ENCODE measurements at places on chromosomes 1 and 21.

DNA sequence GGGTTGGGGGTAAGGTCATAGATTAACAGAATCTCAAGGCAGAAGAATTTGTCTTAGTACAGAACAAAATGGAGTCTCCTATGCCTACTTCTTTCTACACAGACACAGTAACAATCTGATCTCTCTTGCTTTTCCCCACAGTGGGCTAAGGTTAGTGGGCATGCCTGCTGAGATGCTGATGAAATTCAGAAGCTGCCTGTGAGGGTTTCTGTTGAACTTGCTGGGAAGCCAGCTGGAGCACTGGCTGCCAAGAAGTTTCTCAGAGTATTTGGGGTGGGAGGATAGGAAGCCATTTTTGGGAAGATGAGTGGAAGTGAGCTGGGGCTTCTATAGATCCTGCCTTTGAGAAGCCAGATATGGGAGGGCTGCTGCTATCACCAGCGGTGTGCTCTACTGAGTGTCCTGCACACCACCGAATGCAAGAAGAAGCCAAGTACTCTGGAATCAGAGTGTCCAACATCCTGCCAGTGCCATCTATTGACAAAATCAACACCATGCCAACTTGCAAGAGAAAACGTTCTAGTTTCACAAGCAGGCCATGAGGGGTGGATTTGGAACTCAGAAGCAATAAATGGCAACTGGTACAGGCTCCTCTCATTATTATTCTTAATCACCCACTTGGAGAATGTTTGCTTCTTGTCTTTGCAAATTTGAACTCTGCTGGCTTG is 102.7 kb downstream of the PTPRU start:
- no peak for DNase-seq

- DNase-seq = no peak
Observed at GRCh38 chr1:169155675-169156074, 49.2 kb downstream of the ATP1B1 start.

- DNase-seq = no peak
Observed at GRCh38 chr1:119084798-119085197, 55.7 kb downstream of the WARS2 start.

DNA sequence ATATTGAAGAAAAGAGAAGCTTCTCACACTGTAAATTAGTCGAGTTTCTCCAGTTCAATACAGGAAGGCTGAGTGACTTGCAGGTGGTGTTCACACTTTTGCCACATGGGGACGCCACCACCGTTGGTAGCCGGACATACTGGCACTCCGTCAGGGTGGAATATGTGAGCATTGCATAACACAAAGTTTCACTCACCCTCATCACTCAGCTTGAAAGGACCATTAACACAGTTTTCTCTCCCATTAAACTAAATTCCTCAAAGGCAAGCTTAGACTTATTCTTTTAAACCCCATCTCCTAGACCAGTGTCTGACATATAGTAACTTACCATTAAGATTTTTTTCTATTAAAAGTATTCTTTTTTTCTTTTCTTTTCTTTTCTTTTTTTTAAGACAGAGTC is 105.3 kb upstream of the SERBP1 start:
- DNase-seq = peak; percentile 25

GRCh38 chr1:7693662-7694061 is 77.4 kb upstream of the VAMP3 start:
- DNase-seq = no peak

DNA sequence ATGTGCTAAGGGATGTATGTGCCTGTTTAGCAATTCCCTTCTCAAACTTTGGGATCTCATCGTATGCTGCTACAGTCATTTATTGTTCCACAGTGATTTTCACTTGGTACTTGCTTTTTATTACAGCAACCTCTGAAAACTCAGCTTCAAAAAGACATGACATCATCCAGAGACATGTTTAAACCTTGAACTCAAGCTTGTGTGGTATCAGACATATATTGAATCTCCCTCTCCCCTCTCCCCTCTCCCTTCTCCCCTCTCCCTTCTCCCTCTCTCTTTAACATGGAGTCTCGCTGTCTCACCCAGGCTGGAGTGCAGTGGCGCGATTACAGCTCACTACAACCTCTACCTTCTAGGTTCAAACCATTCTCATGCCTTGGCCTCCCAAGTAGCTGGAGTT is 19.5 kb upstream of the TUT4 start:
- DNase-seq = no peak

- no peak for DNase-seq
Observed at GRCh38 chr1:92509619-92510018, 22.9 kb upstream of the GFI1 start.

DNA sequence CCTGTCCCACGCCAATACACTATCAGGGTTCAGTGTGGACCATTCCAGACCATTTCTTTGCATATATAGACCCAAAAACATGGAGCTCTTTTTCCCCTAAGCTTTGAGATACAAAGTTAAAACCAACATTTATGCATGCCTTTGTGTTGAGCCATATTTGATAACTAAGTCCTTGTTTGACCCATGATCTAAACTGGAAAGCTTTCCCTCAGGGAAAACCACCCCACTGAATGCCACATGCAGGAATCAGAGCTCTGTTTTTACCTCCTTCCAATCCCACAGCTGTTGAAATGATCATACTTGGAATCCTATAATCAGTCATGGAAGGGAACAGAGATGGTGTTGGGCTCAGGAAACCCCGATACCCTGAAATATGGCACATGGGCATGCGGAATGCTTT is 14.8 kb upstream of the SLC45A1 start:
- DNase-seq = no peak

GRCh38 chr1:41874903-41875411 is 43.8 kb downstream of the HIVEP3 start:
- no peak for DNase-seq

DNA sequence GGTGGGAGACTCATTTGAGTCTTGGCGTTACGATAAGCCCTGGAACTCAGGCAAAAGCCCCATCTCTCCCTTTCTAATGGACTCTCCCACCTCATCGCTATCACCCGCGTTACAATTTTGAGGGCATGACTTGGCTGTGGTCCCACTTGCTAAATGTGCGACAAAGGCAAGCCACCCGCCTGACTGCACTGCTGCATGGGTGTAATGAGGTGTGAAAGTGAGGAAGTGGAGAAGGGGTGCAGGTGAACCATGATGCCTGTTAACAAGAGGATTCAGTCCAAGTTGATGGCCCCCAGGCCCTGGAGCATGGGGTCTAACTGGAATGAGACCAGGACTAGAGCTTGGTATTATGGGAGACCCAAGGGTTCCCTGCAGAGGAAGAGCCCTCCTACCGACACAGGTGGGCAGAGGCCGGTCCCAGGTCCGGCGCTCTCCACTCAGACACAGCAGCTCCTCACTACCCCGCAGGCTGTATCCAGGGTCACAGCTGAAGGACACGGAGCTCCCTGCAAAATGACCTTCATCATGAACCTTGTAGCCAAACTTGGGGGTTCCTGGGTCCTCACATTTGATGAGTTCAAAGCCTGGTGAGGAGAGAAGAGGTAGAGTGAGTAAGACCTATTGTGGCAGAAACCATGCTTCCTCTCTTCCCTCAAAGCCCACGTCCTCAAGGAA is 165.4 kb upstream of the HMGB4 start:
- peak; percentile 31 for DNase-seq

- no peak for DNase-seq
Observed at GRCh38 chr1:3902111-3902511, 2.0 kb upstream of the C1orf174 start.

GRCh38 chr1:44014365-44015104 is 16.7 kb downstream of the SLC6A9 start:
- no peak for DNase-seq

- no peak for DNase-seq
Observed at GRCh38 chr21:26952374-26953066, 14.4 kb downstream of the ADAMTS5 start.

DNA sequence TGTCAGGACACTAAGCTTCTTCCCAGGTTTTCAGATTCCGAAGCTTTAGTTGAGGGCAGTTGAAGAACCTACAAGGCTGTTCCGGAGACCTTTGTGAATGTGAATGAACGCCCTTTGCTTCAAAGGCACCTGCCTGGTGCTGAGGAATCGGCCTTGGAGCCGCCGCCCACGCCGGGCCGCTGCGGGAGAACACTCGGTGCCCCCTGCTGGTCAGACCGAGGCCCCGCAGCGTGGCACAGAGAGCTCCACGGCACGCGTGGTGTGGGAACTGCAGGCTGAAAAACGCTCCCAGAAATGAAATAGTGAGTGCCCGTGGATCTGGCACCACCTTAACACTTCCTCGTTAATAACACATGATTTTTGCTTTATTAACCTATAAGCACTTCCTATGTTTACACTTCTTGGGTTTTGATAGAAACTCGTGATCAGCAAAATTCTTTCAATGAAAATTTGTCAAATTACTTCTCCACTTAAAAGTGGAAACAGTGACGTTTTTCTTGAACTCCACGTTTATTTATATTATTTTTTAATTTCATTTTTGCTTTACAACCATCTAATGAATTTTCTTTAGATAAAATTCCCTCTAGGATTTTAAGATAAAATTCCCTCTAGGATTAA is 460.6 kb downstream of the DSCAM start:
- peak; percentile 64 for DNase-seq

DNA sequence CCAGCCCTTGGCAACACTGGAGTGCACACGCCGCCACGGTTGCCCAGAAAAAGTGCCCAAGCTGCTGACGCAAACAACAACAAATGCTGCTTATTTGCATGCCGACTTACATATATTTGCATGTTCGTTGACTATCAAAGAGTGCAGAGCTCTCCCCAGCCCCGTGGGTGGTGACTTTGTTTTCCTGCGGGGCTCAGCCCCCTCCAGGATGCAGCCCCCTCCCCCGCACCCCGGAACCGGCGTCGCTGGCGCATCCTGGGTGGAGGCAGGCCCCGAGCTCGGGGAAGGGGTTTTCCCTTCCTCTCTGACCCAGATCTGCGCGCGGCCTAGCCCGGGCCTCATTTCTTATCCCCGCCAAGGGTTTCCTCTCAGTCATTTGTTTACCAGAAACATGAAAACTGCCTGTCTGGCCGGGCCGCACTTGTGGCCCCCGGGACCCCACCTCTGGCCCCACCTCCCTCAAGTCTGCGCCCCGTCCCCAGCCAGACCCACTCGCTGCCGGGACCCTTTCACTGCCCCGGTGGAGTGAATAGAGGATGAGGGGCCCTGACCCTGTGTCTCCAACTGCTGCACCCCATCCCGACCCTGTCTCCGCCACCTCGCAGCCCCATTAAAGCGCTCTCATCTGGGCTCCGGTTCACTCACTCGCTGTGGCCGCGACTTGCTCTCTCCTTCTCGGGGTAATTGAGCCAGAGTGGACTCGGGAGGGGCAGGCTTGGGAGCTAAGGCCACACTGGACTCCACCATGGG is 5.5 kb downstream of the TNFRSF25 start:
- no peak for DNase-seq

GRCh38 chr1:42737257-42737656 is 2.8 kb downstream of the CLDN19 start:
- DNase-seq = no peak

- DNase-seq = no peak
Observed at GRCh38 chr1:112557385-112557784, 48.6 kb downstream of the WNT2B start.

GRCh38 chr1:204260601-204261197 is 46.9 kb upstream of the GOLT1A start:
- DNase-seq = no peak

DNA sequence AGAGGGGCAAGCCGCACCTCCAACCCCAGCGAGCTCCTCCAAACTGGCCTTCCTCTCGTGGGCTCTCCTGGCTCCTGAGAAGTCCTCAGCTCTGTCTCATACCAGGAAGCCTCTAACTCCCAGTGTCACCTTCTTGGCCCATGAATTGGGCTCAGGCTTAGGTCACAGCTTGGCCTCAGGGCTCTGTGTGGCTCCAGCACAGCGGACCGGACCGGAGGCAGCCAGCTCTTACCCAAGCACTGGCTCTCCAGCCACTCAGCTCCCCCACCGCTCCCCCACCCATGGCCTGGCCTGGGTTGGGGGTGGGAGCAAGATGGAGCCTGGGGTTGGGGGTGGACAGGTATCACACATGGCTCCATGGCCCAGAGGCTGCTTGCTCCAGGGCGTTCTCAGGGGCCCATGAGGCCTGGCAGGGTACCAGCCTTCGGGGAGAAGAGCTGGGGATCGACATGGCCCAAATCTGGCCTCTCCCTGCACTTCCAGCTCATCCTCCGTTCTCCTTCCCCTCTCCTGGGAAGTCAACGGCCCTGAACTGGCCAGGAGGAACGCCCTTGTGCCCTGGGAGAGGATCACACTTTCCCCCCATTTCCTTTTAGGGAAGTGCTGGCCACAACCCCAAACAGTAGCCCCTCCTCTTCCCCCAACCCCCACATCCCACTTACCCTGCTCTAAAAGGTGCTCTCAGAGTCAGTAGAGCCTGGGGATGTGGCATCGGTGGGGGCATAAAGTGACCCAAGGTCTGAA is 97.5 kb downstream of the CASZ1 start:
- DNase-seq = no peak

GRCh38 chr21:45572783-45573451 is 30.7 kb upstream of the SLC19A1 start:
- DNase-seq = no peak

DNA sequence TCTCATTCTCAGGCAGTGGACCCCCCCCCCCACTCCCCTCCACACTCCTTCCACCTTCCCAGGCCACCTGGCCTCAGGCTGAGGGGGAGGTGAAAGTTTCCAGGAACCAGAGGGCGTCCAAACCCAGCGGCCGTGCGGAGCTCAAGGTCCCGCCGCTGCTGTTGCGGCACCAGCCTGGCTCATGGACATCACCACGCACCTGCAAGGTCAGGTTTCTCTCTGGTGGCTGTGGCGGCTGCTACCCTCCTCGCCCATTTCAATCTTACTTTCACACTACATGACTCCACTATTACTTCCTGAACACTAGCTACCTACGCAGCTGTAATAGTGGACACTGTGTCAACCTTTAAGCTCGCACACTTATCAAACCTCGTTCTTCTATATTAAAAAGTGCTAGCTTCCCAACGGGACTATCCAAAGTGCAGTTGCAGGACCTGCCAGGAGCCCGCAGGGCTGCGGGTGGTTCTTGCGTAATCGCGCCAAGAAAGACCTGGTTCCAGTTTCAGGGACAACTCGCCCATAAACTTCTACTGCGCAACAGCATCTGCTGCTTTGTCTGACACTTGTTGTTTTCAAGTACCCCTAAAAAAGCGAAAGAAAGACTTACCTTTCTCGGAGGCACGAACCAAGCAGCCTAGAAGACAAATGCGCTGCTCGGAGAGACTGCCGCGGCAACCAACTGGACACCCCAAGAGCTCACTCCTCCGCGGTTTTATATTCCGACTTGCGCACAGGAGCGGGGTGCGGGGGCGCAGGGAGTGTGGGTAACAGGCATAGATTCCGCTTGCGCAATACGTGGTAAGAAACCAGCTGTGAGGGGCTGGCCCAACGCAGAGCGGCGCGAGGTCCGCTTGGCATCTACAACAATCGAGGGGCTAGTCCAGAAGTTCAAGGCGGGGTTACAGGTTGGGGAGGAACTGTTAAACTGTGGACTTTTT is at the start of gene DIRAS3:
DIRAS3 (minus strand) TSS at position 687 of the 938 bp plus-strand sequence. CDS start 3,330 bp downstream, outside the sequence.
- no peak for DNase-seq

GRCh38 chr1:202204065-202204464 is 10.5 kb downstream of the LGR6 start:
- DNase-seq = no peak

DNA sequence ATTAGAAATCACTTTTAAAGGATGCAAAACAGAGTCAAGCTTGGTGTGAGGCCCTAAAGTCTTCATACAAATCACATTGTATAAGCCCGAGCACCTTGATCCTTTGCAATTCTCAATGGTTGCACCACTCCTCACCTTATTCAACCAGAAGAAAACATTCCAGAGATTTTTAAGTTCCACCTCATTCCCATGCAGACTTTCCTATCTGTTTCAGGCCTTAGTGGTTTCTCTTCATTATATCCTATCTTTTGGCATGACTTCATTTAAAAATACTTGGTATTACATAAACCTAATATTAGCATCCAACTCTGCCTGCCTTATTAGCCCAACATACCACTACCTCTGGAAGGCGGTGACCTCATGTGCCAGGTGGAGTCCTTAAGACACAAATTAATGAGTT is 9.3 kb upstream of the GREM2 start:
- DNase-seq = no peak
